GM12891 (cell line): ENCODE measurements at places on chromosomes 7 and 10.

- DNase-seq = no peak
Observed at GRCh38 chr10:71589617-71590551, 129.7 kb downstream of the C10orf105 start.

DNA sequence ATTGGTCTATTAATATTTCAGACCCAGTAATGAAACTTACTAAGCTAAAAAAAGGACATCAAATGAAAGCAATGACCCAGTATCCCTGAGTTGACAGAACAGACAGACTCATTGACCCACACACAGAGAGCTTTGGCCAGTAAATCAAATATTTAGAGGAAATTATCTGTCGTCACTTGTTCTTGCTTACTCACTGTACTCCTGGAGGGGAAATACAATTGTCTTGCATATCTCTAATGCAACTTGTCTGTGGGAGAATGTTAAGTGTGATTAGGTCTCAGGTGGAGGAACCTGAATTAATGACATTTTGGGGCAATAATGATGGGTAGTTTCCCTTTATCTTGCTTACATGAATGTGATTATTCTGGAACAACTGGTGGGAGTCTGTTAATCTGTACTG is 80.4 kb downstream of the CUBN start:
- no peak for DNase-seq

DNA sequence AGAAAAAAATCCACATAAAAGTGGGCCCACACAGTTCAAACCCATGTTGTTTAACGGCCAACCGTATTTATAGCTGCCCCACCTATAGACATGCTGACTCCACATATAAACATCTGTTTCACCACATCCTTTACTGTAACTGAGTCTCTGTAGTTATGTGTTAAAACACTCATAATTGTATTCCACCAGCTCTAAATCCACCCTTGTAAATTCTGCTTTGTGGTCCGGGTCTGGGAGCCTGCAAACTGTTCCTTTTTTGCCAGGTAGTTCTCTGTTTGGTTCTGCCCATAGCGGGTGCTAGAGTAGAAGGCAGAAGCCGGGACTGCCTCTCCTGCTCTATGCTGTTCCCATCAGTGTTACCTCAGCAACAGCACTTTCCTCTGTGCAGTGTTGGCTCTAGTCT is 20.2 kb upstream of the FHIP2A start:
- peak; percentile 19 for DNase-seq

DNA sequence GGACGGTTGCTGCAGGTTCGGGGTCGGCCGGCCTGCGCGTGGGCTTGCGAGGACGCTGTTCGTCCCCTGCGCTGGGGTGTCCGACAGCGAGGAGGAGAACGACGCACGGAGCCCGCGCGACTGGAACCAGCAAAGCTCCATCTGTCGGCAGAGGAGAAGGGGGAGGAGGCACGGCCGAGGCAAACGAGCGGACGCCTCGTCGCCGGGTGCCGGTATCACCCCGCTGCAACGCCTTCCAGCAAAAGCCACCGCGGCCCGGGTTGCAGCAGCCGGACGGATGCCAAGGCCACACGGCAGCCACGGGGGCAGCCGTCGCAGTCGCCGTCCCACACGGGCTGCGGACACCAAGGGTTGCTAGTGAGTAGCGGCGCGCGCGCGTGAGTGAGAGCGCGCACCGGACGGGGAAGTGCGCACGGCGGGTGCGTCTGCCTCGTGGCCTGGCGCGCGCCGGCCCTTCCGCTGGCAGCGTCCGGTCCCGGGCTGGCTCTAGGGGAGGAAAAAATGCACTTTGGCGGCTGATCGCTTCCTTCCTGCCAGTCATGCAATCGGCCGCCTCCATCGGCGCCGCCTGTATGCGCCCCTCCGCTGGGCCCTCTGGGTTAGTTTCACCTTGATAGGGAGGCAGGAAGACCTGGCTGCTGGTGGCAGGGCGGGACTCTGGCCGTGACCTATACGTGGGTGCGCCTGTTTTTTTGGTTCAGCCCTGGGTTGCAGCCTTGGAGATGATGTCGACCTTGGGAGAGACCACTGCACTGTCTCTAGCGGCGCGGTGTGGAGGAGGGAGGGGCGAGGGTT is 434 bp downstream of the STAMBPL1 start:
- peak; percentile 37 for DNase-seq

DNA sequence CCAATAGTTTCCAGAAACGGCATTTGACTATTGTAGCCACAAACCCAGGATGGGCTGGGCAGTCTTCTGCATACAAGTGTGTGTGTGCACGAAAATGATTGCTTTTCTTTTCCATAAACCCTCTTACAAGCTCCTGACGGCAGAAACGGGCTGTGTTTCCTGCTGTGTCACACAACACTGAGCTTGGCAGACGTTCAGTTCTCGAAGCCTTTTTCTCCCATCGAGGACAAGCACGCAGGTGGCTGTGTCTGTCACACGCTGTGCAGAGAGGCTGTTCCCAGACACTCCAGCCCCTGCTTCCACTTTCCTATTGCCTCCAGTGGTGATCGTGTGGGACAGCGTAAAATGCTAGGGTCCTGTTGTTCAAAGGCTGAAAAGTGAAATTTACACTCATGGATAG is 32.1 kb downstream of the RBAK start:
- no peak for DNase-seq

DNA sequence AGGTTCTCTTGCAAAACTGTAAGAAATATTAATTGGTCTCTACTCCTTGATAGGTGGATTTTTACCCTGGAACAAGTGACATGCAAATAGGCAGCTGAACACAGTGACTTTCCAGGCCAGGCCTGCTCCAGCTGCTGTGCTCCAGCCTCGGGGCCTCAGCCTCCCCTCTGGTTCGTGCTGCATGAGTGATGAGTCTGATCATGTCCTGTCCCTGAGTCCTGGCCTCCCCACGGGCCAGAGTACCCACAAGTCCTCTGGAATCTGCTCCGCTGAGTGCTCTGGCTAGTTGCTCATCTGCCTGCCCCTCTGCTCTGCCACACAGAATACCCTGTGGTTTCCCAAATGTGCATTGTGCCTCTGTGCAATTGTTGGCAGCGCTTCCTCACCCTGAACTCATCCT is 80.1 kb upstream of the PDZD8 start:
- no peak for DNase-seq

DNA sequence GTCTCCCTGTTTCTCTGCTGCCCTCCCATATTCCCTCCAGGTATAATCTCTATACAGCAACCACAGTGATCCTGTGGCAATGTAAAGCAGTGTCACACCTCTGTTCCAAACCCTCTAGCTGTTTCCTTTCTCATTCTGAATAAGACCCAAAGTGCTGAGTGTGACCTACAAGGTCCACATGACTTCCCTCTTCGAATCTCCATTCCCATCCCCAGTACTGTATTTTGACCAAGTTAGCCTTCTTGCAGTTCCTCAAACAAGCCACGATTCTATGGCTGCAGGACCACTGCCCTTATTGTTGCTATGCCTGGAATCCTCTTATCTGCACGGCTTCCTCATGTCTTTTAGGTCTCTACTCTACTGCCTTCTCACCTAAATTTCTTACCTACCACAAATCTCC is 291.9 kb downstream of the DOCK4 start:
- DNase-seq = peak; percentile 7

GRCh38 chr10:30510184-30510931 is 76.4 kb downstream of the MAP3K8 start:
- DNase-seq = no peak

- DNase-seq = no peak
Observed at GRCh38 chr7:145779140-145779539, 337.5 kb upstream of the CNTNAP2 start.

DNA sequence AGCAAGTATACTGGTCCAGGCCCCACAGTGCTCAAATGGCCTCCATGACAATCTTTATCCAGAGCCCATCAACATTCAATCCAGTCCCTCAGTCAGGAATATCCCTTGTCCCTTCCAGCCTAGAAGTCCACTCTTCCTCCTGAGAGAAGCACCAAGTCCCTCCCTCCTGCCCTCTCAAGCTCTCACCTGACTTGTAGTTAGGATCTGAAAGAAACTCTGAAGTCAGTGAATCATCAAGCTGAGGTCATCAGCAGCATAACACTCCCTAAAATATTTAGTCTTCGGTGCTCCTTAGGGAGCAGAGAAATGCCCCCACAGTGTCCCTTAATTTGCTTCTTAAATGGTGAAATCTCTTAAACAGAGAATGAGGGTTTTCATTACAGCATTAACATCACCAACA is 31.0 kb downstream of the GRM8 start:
- no peak for DNase-seq

GRCh38 chr7:127973832-127974231 is 57.4 kb downstream of the LRRC4 start:
- DNase-seq = no peak

- DNase-seq = no peak
Observed at GRCh38 chr10:23557777-23558176, 118.9 kb downstream of the OTUD1 start.

DNA sequence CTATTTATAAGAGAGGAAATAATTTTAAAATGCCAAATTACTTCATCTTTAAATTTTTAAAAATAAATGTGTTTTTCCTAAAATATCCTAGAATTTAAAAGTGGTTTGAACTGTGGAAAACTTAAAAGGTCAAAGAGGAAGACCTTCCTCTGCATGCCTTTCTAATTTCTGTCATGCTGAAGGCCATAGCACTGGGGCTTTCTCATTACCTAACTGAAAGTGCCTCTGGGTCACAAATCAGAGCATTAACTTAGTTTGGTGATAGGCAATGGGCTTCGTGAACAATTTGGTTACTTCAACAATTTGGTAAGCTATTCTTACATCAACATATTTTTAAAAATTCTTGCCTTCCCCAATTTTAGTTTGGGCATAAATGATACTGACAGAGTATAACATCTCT is 100.2 kb upstream of the SAMD8 start:
- DNase-seq = no peak

DNA sequence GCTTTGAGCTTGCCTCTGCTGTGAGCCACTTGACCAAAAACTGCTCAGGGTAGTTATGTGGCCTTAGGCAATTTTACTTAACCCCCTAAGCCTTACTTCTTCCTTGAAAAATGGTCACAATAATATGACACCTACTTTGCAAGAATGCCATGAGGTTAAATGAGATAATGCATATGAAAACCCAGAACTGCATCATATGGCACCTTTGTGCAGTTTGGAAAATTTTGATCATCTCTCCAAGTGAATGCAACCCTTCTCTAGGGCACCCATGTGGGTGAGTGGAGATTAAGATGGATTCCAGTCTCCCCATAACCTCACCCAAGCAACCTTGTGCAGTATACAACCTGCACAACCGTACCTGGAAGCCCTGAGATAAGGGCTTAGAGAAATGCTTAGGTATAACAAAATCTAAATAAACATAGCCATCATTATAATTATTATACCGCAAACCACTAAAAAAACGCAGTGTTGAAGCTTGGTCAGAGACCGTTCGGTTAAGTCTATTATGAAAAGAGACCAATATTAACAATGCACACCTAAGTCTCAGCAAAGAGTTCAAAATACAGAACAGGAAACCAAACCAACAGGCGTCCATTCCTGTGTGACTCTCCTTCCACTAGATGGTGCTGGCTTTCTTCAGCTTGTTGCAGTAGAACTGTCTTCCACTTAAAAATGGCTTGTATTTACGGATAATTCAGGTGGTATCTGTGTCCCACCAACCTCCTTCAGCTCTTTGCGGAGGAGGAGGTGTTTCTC is 21.0 kb upstream of the ASB15 start:
- DNase-seq = no peak

DNA sequence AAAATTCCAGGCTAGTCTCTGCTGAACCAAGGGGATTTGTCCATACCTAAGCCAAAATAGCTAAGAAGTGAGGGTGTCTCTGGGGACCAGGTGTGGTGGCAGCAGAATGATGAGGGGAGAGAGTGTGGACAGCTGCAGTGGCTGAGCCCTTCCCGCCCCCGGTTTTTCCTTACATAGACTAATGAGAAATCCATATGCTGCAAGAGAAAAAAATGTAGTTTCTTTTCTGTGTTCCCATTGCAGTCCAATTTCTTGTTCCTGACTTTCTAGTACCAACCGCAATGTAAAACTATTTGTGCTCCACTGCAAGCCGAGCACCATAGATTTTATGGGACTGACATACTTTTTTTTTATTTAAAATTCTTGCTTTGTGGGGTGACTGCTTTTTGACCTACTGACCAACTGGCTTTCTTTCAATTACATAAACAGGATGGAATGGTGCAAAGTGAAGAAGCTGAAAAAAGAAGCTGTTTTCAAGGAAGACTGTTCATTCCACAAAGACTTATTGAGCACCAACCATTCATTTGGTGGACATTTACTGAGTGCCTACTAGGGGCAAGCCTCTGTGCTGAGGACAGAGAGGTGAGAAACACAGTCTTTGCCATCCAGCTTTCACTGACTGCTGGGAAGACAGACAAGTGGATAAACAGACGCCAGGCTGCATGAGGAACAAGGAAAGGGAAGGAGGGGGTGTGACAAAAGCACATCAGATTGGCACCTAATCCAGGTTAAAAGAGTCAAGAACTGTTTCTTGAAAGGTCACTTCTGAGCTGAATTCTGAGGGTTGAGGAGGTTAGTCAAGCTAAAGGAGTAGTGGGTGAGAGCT is 9.8 kb downstream of the CEP41 start:
- DNase-seq = no peak

GRCh38 chr7:103710247-103710646 is 264.2 kb upstream of the SLC26A5 start:
- no peak for DNase-seq

DNA sequence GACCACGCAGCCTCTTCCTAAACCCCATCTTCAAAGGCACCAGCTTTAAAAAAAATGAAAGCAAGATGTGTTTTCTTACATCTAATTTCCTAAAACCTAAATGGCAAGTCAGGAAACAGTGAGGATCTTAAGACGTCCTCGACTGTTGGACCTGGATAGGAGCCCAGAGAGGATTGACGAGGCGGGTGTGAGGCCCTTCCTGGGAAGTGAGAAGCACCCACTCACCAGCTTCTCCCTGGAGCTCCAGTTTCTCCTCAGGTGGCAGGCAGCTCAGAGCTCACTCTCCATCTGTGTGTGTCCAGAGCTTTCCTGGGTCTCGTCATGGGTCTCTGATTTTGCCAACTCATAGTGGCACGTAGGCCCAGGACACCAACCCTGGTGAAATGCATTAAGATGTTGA is 614.0 kb upstream of the AUTS2 start:
- no peak for DNase-seq

GRCh38 chr7:136030867-136031318 is 53.7 kb upstream of the MTPN start:
- no peak for DNase-seq

DNA sequence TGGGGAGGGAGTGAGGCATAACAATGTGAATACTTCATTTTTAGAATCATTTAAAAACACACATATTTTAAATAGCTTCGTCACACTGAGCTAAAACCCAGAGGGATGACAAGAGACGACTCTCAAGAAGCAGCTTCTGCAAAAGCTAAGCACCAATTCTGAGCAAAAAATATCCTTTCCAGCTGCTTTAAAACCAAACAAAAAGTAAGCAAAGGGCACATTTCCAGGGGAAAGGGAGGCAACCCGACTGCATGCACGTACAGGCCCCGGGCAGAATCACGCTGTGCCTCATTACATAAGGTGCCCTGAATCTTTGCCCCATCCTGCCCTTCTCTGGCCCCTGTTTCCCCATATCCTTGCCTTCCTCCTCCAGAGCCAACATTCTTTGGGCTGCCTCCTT is 78.4 kb downstream of the DGKI start:
- DNase-seq = no peak
